ENCODE measurements at places on chromosomes 2 and 18.
A peak's percentile ranks its signal among the peaks of the same experiment; 100 is the strongest.

DNA sequence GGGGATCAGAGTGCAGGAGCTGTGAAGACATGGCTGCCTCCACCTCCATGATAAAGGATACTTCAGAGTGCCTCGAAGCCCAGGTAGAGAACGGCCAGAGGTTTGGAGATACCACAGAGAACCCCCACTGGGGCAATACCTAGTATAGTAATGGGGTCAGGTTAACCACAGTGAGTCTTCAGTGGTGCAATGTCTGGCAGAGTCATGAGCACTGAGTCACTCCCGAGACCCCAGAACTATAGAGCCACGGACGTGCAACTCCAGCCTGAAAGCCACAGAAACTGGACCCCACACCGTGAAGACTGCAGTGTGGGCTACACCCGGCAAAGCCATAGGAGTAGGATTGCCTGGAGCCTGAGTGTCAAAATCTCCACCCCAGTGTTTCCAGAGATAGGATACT, 746.6 kb downstream of the CBLN2 start:
- no peak for DNase-seq

GRCh38 chr18:76445275-76445674, 49.8 kb downstream of the ZNF516 start:
- DNase-seq: peak; percentile 72

- no peak for DNase-seq
Observed at GRCh38 chr2:214481204-214481603, 70.3 kb downstream of the VWC2L start.

- DNase-seq: peak; percentile 3
Observed at GRCh38 chr2:179861027-179861415, 391 bp downstream of the ZNF385B start.

DNA sequence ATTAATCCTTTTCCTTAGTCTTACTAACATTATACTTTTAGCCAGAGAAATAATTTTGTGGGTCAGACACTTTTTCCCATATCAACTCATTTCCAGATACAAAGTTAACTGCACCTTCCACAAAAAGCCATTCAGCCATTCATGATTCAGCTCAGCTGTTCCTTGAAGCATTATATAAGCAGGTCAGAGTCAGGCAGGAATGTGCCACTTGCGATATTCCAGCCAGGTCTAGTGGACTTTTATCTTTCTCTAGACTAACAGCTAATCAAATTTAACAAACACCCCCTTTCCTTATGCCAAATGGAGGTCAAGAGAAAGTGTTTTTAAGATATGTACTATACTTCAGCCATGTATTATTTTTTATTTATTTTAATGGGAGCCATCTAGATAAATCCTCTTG, 75.6 kb upstream of the EPB41L3 start:
- no peak for DNase-seq

GRCh38 chr18:79575891-79576685, 103.5 kb upstream of the CTDP1 start:
- DNase-seq: no peak

DNA sequence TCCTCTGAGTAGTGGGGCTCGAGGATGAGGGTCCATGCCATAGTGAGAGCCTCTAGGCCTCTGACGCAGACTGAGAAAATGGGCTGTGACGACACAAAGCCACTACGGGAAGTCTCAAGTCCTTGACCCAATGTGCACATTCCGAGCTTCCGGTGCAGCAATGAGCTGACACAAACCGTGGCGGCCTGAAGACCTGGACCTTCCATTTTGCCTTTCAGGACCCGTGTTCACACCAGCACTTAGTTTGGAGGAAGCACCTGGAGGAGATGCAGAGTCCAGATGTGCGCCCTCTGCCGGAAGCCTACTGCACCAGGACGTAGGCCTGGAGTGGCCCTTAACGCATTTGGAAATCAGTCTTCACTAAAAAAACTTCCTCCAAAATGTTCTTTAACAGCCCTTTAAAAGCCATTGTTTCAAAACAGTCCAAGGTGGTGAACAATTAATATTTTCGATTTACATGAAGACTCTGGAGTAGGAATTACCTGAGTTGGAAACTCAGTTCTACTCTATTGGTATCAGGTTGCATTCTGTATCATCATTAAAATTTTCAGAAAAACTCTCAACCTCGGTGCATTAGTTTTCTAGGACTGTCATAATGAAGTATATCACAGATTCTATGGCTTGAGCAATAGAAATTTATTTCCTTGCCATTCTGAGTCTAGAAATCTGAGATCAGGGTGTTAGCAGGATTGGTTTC, 33.9 kb downstream of the BMP10 start:
- DNase-seq: no peak

DNA sequence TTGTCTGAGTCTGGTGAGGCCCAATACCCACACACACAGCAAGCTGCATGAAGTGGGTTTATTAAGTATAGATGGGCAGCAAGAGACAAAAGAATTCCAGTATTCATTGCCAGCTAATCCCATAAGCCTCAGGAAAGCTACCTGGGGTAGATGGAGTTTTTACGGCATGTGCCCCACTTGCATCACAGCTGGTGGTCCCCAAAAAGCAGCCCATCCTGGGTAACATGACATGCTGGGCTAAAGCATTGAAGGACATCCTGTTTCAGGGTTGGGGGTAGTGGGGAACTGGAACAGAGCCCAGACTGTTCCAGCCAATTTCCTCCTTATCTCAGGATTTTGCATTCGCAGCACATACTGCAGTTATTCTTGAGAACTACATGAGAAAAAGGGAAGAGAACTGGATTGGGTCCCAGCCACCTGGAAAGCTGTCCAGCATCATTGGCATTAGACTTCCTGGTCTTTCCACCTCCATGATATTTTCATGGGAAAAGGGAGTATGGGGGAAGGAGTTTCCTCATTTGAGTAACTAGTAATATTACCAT, 240.1 kb upstream of the MMADHC start:
- DNase-seq: no peak

DNA sequence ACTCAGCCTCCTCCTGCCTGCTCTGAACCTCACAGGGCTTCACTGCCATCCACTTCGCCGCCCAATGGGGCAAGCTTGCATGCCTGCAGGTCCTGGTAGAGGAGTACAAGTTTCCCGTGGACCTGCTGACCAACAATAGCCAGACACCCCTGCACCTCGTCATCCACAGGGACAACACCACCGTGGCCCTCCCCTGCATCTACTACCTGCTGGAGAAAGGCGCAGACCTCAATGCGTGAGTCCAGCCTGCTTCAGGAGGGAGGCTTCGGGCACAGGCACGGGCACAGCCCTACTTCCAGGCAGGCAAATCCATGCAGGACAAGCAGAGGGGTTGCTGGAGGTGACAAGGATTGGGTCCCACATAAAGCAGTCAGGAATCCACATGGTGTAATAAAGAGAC, 1.2 kb downstream of the ANKRD53 start:
- DNase-seq: no peak

GRCh38 chr2:29560566-29560965, 360.8 kb downstream of the ALK start:
- no peak for DNase-seq

GRCh38 chr2:162013514-162014475, 60.2 kb downstream of the DPP4 start:
- no peak for DNase-seq

- DNase-seq: no peak
Observed at GRCh38 chr2:160267022-160267421, 67.0 kb upstream of the ITGB6 start.

DNA sequence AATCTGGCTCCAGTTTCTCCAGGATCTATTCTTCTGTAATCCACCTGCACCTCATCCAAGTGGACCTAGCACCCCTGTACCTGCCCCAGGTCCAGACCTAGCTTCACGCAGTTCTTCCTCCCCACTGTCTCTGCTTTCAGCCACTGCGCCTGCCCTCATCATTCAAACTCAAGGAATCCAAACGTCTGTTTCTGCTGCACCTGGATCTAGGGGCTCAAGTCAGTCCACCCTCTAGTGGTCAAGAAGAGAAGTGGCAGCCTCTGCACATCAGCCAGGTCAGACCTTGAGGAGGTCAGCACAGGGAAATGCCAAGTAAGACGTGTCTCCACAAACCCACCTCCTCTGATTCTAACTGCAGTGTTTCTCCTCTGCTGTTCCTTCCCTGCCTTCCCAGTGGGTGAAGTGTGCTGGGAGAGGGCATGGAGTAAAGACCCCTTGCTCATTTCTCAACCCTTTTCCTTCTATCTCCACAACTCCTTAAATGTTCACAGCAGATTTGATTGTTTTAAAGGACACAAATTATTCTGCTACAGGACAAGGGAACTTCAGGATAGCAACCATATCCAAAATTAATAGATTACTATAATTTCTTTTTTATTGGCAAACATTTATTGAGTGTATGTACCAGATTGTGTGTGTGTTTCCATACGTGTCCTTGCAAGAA, 8.6 kb upstream of the RNF152 start:
- DNase-seq: peak; percentile 58

DNA sequence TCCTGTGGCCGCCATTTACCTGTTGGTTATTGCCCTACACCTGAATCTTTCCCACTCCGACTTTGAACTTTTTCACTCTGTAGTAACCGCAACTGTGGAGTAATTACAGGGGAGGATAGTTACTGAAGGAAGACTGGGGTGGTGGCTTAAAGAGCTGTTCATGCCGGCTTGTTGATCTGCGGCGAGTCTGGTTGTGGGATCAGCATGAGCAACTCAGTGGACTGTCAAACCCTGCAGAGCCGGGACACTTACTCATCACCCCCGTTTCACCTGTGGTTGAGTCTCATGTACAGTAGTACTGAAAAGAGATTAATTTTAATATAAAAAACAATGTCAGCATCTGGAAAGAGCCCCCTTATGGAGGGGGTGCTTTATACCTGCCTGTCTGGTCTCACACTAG, 2.1 kb downstream of the ASB1 start:
- no peak for DNase-seq

DNA sequence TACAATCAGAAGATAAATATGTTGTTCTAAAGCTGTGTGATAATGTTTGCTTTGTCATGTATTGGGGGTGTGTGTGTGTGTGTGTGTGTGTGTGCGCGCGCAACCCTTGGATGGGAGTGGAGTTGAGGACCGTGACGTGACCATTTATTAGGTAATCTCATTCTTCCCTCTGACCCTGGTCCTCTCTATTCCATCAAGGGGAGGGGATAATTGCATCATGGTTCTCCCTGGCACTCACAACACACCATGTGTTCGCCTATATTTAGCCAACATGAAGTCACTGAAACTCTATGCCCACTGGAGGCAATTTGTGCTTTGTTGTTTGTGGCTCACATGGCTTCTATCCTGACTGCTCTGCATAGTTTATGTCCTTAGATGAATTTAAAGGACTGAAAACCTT, 79.8 kb upstream of the LRPPRC start:
- DNase-seq: no peak

DNA sequence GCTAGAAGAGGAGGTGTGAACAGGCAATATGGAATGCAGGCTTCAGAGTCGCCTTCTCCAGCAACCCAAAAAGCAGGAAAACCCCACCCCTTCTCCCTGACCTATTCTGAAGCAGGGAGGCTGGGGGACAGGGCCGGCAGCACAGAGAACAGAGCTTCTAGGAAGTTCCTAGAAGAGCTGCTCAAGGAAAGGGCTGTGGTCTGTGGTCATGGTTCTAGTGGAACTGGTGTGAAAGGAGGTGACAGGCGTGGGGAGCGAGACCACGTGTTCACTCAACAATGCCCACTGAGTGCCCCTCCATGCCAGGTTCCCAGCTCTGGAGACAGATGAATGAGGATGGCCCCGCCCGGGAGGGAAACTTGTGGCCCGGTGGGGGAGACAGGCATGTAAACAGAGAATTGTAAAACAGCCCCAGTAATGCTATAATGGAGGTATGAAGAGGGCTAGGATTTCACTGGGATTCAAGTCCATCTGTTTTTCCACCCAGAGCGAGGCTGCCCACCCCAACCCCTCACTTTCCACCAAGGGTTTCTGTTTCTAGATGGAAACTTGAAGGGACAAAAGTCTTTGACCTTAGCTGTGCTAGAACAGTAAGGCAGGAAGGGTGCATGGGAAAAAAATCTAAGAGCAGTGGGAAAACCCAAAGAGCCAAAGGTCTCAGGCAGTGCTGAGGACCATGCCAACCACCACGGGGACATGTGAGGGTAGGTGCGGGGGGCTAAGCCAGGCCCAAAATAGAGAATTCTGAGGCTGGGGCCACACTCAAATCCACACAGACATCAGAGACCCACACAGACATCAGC, 71.8 kb downstream of the TNS1 start:
- DNase-seq: no peak

GRCh38 chr18:70931942-70932814, 643.3 kb downstream of the SOCS6 start:
- peak; percentile 1 for DNase-seq

DNA sequence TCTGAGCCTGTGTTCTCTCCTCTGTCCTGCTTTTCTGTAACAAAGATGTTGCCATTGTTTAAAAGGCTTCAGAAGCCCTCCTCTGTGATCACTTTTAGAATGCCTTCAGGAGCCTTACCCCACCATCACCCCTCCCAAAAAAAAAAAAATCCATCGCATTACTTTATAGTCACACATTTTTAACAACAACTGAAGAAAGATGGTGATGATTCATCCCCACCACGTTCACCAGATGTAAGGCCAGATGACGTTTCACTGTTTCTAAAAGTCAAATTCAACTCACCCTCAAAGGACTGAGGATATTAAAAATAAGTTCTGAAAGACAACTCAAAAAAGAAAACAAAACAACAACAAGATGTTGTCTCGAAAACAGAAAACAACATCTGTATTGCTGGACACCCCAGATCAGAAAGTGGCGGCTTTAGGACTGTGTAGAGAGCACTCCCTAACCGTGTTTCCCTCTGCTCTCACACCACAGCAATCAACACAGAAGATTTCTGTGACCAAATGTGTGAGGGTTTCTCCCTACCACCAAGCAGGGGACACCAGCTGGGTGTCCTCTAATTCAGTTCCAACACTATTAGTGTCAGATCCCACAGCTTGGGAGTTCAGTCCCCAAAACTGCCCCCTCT, 61.9 kb upstream of the CREB1 start:
- peak; percentile 22 for DNase-seq

DNA sequence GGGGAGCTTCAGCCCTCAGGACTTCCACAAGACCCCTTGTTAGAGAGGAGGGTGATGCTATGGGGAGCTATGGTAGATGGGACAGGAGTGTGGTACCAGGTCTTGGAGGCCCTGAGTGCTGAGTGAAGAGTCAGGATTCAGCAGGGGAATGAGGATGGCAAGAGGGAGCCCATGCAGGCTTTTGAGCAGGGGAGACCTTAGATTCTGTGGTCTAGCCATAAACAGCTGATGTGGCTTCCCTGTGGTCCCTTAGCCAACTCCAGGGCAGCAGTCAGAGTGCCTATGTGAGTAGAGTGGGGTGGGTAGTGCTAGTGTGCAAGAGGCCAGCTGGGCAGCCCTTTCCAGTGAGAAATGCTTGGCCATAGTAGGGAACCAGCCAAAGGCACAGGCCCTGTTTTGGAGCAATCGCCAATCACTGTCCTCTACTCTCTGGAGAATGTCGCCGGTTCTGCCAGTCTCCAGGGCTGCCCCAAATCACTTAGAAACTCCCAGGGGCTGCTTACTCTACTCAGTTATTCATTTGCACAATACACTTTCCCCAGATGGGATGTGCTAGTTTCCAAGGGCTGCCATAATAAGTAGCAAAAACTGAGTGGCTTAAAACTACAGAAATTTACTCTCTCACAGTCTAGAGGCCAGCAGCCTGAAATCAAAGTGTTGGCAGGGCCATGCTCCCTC, 310.5 kb downstream of the SMAD2 start:
- no peak for DNase-seq

- DNase-seq: no peak
Observed at GRCh38 chr2:224670203-224670602, 46.0 kb downstream of the CCDC195 start.

- DNase-seq: no peak
Observed at GRCh38 chr2:139083121-139083520, 302.9 kb upstream of the NXPH2 start.

- no peak for DNase-seq
Observed at GRCh38 chr2:191740016-191740419, 62.1 kb downstream of the NABP1 start.

Measured in RWPE1 (cell line).